Stimulated activated CD8-positive, alpha-beta memory T cell treated with anti-CD3 and anti-CD28 coated beads, Interleukin-4, amount 100 ng/mL, for 4 hours (primary cell): ENCODE measurements at places on chromosomes 11 and 22.

GRCh38 chr11:116686866-116687265 lies 85.9 kb downstream of the BUD13 start:
- no peak for DNase-seq

GRCh38 chr11:7677796-7678201 lies 4.5 kb upstream of the CYB5R2 start:
- DNase-seq, result no peak

DNA sequence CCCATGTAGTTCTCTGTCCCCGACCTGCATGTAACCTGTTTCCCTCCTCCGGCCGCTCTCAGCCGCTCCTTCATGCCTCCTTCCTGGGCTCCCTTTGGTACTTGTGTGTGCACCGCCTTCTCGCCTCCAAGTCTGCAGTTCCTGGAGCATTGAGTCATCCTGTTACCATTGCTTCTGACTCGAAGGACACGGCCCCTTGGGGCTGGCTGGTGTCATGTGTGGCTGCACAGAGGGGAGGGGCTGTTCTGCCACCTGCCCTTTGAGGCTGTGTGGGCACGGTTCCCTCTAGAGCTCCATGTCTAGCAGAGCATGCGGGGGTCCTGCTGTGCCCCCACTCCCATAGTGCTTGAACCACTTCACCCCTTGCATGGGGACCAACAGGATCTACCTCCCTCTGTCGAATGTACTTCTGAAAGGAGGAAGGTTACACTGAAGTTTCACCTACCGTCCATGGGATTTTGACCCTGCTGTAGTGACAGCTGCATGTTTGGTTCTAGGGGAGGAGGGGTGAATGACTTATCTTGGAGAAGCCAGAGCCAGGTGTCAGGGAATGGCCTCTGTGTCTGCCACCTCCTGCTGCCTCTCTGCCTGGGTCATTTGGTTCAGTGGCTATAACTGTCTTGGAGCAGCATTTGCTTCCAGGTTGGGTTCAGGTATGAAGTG lies 39.6 kb downstream of the BCR start:
- no peak for DNase-seq

DNA sequence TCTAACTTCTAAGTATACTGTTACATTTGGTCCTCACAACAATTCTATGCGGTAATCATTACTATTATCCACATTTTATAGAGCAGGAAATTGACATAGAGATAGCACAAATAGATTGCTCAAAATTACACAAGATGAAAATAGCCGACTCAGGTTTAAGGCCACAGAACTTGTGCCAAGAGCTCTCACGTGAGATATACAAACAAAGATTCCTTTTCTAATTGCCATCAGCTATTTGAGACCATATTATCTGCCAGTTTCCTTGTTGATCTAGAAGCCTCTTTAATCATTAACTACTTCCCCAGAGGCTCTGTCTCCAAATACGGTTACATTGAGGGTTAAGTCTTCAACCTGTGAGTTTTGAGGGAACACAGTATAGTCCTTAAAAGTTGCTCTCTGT lies 61.0 kb upstream of the GLYATL1B start:
- DNase-seq, result no peak

DNA sequence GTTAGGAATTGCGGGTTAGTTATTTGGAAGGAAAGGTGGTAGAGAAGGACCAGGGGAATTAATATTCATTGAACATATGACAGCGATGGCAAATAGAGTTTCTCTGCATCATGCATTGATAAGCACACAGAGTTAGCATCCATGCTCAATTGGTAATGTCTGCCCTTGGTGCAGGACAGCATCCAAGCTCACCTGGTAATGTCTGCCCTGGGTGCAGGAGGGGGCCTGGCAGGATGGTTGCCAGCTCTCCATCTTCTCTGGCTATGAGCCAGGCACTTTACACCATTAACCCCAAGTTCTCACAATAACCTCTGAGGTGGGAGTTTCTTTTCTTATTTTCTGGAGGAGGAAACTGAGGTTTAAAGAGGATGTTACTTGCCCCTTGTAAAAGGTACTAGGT lies 50.4 kb upstream of the RBFOX2 start:
- no peak for DNase-seq
